ENCODE measurements at places on chromosomes 5 and 9.
A peak's percentile ranks its signal among the peaks of the same experiment; 100 is the strongest.

GRCh38 chr5:34012791-34013190, 4.9 kb upstream of the AMACR start:
- DNase-seq, result no peak

GRCh38 chr5:99019812-99020697, 91.2 kb upstream of the CHD1 start:
- DNase-seq, result no peak

GRCh38 chr5:172860520-172861443, 26.7 kb downstream of the ERGIC1 start:
- peak; percentile 42 for DNase-seq

- no peak for DNase-seq
Observed at GRCh38 chr9:38182321-38182720, 113.3 kb upstream of the SHB start.

DNA sequence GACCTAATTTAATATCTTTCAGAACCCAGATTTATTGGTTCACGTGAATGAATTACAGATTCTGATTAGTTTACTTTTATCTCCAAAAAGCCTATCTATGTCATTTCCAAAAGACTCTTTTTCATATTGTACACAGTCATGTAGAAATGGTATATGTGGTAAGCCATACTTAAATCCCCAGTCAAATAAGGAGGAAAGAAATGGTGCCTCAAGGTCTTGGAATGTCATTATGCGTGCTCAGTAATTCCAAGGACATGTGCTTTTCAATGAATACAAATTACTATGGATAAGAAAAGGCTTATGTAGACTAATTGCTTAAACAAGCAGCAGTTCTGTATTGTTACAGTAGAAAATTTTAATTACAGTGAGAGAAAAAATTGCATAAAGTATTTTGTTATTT, 64.1 kb upstream of the TYRP1 start:
- DNase-seq, result no peak

GRCh38 chr5:180848878-180849277, 12.2 kb downstream of the ZFP62 start:
- no peak for DNase-seq

- no peak for DNase-seq
Observed at GRCh38 chr9:101585740-101586139, 9.0 kb downstream of the PPP3R2 start.

GRCh38 chr5:69341520-69342161, 9.0 kb upstream of the CCDC125 start:
- no peak for DNase-seq

DNA sequence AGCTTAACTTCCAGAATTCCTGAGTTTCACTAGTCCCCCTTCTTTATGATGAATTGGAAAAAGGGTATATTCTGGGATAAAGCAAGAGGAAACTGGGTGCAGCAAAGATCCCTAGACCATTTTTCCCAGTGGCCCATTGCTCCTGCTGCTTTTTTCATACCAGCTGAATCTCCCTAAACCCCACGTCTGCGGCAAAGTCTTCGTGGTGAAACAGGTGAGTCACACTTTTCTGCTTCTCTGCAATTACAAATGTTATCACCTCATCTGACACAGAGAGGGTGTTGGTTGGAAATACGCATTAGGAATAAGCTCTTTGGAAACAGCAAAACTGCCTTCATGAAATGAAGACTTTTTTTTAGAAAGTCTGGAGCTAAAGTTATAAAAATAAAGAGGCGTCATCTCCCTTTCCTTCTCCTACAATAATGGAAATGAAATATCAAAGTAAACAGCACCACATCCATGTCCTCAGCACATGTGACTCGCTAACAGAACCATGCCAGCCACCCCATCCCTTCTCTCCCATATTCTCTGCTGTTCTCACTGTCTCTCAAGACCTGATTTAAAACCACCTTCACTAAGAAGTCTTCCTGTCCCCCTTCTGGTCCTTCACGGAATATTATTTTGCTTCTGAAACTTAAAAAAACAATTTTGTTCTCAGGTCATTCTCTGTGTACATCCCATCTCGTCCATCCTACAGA, 39.5 kb upstream of the GLRX start:
- no peak for DNase-seq

- DNase-seq, result no peak
Observed at GRCh38 chr9:69871118-69871834, 50.7 kb downstream of the CFAP95 start.

GRCh38 chr5:107430071-107430625, 240.6 kb downstream of the EFNA5 start:
- DNase-seq, result no peak

- DNase-seq, result no peak
Observed at GRCh38 chr5:174338185-174339010, 292.9 kb downstream of the NSG2 start.

DNA sequence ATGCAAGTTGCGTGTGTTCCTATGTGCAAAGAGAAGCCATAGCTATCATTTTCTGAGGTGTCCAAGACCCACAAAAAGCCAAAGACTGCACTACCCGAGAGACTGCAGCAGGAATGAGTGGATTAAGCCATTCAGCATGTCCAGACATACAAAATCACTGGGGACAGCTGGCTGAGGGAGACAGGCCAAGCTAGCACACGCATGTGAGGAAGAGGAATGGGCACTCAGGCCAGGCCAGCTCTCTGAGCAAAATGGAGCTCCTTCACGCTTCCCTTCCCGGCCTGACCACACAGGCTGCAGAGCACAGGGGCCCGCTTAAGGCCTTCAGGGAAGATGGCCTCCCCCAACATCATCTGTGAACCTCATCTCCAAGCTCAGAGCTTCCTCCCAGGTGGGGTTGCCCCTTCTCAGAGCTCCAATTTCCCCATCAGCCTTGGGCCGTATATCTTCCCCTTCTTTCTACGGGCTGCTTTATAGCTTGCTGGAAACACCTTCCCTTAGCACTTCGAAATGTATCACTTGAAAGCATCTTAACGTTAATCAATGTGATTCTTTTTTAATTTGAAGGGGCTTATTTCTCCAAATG, 8.4 kb downstream of the DCANP1 start:
- peak; percentile 15 for DNase-seq

DNA sequence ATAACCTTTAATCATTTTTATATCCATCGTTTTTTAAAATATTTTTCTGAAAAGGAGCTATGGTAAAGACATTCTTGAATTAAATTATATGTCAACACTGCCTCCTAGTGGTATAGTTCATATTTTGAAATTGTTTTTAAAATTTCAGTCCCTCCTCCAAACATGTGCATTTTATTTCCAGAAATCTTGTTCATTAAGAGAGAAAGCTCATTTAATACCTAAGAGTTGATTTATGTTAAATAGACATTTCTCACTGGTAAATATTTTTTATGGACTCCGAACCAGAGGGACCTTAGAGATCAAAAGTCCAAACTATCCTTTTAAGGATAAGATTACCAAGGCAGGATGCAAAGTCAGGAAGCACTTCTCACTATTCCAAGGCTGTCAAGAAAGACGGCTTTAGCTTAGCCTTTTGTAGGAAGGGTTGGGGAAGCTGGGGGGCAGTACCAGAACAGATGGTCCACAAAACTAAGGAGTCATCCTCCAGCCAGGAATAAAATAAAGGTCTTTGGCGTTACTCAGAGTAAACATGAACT, 21.6 kb downstream of the BHMT start:
- DNase-seq, result no peak

- DNase-seq, result no peak
Observed at GRCh38 chr5:171476701-171477100, 57.3 kb downstream of the FGF18 start.

DNA sequence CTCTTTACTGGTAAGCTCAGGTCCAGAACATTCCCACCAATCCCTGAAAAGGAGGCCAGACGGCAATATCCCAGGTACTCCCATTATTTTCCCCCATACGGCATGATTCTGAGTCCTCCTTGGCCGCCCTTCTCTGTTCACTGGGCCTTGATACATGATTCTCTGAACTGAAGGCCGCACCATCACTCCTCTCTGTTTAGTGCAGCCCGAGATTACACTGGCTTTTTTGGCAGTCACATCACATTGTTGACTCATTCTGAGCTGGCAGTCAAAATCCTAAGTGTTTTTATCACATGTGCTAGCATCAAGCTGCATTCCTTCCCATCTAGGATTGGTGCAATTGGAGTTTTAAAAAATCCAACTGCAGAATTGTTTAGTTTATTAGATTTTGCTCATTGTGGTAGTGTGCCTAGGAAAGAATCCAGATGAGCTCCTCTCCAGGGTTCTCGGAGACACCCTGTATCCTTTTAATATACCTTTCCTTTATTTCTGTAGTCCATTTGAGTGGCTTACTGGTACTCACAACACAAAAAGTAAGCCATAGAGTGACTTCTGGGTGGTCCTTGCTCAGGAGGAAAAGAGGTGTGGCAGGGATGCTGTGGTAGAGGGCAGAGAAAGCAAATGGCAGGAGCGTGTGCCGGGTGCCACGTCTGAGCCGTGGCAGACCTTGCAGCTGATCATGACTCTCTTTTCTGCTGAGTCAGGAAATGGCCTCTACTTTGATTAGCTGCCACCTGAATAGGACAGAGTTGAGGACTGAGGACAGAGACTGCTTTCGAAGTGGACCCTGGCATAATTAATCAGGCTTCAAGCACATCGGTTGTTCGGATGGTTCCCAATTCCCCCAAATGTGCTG, 121.1 kb upstream of the IL12B start:
- DNase-seq, result no peak

GRCh38 chr9:133845440-133845839, 107.3 kb upstream of the SARDH start:
- DNase-seq, result no peak

DNA sequence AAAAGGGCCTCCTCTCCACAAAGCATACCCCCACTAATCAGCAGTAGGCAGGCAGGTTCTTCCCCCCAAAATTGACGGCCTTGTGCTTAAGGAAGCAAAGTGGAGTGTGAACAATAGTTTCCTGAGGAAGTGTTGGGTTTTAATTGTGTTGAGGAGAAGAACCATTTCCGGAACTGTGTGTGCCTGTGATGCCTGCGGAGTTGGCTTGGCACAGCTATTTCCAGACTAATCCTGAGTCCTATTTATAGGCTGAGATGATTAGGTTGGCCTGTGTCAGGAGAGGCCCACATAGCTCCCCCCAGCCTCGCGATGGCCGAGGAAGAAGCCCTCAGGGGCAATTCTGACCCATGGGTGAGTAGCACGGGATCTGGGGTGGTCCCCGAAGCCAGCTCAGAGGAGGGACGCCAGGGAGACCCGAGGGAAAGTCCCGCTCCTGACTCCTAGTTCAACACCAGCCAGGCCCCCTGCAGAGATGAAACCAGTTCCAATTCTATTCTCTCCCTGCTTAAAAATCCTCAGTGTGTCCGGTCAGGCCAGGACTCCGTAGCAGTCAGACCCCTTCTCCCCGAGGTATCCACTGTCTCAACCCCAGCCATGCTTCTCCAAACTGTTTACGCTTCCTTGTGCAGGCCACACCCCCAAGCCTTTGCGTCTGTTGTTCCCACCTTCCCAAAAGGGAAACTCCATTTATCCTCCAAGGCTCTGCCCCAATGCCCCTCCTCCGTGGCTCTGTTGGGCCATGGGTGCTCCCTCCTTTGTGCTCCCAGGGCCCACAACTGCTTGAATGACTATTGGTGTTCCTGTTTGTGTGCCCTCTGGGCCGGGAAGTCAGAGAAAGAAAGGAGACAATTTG, 18.1 kb downstream of the GSN start:
- DNase-seq, result peak; percentile 68

DNA sequence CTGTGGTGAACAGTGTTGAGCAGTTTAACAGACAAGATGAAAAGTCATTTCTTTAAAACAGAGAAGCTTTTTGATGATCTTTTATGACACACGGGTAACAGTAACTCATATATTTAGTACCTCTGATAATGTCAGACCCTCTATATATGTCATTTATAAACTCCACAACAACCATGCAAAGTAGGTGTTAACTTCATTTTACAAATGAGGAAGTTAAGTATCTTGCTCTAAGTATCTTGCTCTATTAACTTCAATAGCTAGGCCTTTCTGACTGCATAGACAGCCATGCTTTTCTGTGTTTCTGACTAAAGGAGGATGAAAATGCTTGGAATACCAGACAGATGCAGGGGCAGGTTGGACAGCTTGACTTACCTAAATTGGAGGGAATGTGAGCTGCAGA, 1.8 kb downstream of the NUDT2 start:
- DNase-seq, result no peak
